ENCODE measurements at places on chromosomes 12 and 14.

DNA sequence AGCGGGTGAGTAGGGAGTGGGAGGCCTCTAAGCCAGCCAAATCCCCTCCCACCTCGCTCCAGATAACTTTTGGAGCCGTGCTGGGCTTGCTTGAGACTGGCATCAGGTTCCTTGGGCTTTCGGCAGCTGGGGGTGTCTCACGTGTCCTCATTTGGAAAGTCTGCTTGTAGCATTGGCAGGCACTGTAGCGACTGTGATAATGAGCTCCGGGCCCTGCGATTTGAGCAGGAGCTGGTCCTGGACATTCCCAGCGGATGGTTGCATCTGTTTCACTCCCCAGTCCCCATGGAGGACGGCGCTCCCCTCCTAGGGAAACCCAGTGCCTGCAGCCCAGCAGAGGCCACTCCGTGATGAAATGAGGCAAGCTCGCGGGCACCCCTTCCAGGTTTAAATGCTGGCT lies 49.4 kb downstream of the DGLUCY start:
- no peak for DNase-seq

DNA sequence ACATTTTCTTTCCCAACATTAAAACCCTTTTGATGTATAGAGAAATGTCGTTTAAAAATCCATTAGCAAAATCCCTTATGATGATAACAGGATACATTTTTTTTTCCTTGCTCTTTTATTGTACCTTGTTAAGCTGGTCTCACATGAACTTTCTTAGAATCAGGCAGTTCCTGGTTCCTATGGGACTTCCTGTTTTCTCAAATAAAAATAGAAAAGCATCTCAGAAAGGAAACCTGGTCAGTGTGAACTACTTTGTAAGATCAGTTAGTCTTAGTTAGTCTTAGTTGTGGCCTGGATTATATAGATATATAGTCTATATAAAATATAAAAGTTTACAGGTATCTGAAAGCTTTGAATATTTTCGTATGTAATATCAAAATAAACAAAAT lies 40.3 kb downstream of the LEMD3 start:
- peak; percentile 11 for DNase-seq

DNA sequence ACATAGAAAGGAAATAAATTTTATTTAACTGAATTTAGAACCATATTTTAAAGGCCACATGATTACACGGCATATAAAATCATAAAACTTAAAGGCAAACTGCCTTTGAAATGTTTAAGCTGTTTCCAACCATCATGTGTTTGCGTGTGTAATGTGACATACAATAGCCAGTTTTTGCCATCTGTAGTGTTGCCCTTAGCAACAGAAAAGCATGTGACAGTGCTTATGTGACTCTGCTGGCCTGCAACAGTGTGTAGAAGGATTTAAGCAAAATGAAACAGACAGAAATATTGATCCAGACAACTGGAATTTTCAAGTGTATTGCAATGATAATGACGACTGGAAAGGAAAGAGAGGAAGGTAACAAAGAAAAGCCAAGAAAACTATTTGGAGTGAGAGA lies 49.5 kb downstream of the TSPAN19 start:
- DNase-seq: no peak

DNA sequence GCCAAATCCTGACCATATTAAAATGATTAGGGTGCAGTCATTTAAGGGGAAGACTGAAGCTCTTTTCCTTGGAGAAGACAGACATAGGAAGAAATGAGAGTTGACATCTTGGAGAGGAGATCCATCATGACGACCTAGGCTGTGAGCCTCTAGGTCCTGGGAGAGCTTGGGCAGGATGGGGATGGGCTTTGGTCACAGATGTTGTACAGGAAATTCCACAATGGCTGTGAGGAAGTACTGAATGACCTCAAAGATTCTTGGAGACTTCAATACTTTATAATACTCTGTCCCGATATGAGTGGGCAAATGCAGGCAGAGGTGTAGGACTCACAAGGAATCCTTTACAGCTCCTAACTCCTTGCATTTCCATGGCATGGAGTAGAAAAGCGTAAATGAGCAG lies 204.9 kb upstream of the FRMD6 start:
- no peak for DNase-seq

DNA sequence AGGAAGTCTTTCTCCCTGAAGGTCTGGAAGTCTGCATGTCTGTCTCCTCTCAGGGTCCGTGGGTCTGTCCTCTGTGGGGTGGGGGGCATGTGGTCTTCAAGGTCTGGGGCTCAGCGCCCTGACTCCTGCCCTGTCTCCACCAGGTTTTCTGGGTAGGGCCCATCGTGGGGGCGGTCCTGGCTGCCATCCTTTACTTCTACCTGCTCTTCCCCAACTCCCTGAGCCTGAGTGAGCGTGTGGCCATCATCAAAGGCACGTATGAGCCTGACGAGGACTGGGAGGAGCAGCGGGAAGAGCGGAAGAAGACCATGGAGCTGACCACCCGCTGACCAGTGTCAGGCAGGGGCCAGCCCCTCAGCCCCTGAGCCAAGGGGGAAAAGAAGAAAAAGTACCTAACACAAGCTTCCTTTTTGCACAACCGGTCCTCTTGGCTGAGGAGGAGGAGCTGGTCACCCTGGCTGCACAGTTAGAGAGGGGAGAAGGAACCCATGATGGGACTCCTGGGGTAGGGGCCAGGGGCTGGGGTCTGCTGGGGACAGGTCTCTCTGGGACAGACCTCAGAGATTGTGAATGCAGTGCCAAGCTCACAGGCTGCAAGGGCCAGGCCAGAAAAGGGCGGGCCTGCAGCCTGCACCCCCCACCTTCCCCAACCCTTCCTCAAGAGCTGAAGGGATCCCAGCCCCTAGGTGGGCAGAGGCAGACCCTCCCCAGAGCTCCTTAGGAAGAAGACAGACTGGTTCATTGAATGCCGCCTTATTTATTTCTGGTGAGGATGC lies 3.4 kb downstream of the AQP5 start:
- no peak for DNase-seq

DNA sequence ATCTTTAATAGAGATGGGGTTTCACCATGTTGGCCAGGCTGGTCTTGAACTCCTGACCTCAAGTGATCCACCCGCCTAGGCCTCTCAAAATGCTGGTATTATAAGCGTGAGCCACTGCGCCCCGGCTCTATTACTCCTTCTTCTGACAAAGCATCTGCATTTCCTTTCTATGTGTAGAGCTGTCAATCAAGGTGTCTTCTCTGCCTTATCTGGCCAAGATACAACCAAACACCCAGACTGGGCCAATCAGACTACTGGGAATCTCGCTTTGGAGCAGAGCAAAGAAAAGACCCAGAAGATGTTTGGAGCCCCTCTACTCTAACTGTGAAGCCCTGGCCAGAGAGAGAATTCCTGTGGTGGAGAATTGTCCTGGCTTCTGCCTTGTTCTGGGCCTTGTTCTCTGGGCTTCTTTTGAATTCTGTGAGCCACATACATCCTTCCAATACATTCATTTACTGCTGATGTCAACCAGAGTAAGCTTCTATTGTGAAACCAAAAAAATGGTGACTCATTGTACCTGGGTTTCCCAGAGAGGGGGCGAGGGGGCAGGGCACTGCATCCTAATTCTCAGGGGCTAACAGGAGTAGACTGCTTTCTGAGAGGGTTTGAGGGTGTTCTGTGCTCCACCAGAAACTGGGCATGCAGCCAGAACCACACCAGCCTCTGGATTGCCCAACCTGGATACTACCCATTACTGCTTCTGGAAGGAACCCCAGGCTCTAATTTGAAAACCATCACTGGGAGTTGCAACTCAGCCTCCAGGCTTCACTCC lies 18.8 kb upstream of the FLVCR2 start:
- DNase-seq: peak; percentile 81

DNA sequence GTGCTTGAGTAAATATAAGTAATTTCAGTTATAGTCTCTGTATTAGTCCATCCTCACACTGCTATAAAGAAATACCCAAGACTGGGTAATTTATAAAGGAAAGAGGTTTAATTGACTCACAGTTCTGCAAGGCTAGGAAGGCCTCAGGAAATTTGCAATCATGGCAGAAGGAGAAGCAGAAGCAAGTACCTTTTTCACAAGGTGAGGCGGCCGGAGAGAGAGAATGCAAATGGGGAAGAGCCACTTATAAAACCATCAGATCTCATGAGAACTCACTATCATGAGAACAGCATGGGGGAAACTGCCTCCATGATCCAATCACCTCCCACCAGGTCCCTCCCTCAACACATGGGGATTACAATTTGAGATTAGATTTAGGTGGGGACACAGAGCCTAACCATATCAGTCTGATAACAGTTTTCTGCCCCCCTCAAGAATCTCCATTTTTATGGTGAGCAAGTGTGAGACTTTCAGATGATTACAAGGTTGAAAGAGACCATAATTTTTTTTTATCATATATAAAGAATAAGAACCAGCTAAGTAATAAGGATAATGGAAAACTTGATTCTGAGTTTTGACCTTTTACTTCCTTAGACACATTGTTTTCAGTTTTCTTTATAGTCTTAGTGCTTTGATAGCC lies 35.6 kb downstream of the LEMD3 start:
- no peak for DNase-seq

DNA sequence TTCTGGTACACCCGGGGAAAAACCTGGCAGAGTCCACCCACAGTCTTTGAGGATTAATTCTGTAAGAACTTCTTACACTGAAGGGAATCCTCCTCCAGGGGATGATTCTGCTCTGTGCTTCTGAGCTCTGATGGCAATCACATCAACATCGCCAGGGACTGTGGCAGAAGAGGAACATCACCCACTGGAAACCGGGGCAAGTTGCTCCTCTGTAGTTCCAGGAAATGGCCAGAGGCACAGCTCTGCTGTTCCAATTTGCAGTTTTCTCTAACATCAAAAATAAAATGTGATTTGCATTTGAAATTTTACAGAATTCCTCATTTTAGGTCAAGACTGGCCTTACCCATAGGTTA lies 207.6 kb downstream of the DAD1 start:
- no peak for DNase-seq

DNA sequence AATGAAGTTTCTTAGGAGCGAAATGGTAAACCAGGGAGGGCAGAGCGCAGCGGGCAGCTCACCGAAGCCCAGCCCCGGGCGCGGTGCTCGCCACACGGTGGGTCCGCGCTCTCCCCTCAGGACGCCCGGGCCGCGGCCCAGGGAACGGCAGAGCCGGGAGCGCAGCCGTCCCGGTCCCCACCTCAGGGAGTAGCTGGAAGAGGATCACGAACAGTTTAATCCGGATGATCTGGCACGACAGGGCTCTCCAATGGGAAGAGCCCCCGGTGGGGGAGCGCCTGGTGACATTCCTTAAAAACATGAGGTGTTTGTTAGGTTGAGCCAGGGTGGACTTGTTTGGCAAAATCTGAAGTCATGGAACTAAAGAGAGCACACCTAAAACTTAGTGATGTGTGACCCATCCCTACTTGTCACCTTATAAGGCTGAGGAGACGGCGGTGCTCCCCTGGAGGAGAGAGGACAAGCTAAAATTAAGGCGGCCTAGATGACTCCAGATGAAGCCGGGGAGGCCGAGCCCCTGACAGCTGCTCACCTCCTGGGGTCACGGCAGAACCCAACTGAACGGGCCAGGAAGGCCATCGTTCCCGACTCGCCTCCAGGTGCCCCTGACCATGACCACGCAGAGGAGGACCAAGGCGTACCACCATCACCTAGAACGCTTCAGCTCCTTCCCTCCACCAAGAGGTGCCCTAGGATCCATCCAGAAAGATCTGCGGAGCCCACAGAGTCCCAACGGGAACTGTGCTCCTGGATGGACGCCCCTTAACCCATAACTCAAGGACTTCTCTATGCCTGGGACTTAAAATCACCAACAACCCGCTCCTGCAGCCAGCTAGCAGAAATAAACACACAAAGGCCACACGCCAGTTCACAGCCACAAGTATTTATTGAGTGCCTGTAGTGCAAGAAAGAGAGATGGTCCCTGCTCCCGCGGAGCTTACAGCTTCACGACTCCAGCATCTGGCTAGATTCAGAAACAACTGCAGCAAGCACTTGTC lies 866 bp upstream of the PITPNM2 start:
- DNase-seq: peak; percentile 55

GRCh38 chr12:53862831-53863230 lies 75.8 kb upstream of the HOXC13 start:
- DNase-seq: no peak

DNA sequence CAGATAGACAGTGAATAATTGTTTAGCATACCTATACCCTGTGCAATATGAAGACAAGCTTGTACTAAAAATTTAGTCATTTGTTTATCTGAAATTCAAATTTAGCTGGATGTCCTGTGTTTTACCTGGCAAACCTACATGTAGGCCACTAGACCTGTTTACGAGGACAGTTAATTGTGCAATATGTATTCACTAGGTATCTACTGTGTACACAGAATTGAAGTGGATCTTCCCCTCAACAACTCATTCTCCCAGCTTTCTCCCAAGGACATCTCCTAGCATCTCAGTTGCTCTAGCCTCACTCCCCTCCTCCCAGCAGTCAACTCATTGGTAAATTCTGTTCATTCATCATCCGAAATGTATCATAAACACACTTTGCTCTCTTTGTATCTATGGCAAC lies 25.3 kb downstream of the AK7 start:
- DNase-seq: no peak

GRCh38 chr12:110201995-110202394 lies 77.8 kb downstream of the IFT81 start:
- no peak for DNase-seq

GRCh38 chr12:104809706-104810385 lies 148.2 kb downstream of the SLC41A2 start:
- no peak for DNase-seq

- no peak for DNase-seq
These were observed 19.9 kb upstream of the MSI1 start for GRCh38 chr12:120388691-120389481.

DNA sequence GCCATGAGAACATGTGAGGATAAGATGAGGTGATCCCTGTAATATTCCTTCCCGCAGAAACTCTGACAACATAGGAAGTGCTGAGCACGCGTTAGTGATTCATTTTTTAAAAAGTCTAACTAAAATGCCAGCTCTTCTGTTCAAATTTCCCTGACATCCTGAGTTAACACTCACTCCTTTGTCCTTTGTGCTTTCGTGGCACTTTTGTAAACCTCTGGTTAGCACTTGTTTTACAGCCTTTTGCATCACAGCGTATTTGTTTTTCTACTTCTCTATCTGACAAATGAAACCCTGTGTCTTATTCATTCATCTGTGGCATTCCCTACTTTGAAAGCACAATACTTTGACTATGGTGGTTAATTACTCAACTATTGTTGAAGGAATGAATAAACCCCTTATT lies 313.6 kb downstream of the NUAK1 start:
- no peak for DNase-seq

All from fibroblast of villous mesenchyme (primary cell).